Activated T-cell treated with anti-CD3 and anti-CD28 coated beads, Interleukin-2, amount 50 U/mL, for 24 hours (primary cell): ENCODE measurements at places on chromosomes 16 and 17.
A peak's percentile ranks its signal among the peaks of the same experiment; 100 is the strongest.

GRCh38 chr16:55706739-55707384 is 51.1 kb downstream of the SLC6A2 start:
- H3K27me3 ChIP-seq, result peaks cover 34% of the 10 kb centered on the region
- H3K36me3 ChIP-seq, result no peaks in the 10 kb centered on the region
- H3K4me1 ChIP-seq, result peaks cover 4% of the 10 kb centered on the region
- DNase-seq, result no peak
- no peak overlapping the region for H3K4me3 ChIP-seq

DNA sequence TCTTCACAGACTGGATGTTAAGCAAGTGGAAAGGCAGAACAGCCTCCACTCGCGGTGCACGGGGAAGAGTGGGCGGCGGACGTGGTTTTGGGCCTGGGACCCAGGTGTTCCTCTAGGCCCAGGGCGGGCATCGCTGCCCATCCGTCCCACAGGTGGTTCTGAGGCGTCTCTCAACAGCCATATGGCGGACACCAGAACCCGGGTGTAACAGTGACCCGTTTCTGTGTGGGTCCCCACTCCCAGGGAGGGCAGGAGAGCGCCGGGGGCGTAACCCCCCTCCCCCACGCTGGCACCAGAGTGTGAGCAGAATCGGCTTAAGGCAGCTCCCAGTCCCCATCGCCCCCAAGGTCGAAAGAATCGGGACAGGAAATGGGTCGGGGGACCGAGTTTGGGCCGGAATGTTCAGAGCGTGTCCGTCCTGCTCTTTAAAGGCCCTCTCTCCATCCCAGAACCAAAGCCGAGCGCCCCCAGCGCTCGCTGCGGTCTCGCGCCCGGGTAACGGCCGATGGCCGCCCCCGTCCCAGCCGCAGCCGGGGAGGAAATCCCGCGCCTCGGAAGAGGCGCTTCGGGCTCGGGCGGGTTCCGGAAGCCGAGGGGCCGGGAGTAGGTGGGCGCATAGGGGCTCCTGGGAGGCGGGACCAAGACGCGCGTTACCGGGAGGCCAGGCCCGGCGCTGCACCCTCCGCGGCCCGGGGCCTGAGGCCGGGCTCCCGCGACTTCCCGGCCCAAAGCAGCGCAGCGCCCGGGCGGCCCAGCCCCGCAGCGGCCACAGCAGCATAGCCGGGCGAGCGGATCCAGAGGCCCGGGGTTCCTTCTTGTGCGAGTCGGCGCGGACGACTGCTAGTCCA is at the start of gene TK2:
TK2 (minus strand) TSS at position 839 of the 848 bp plus-strand sequence; CDS start at position 778, 61 bp downstream.
- DNase-seq, result peak; percentile 83
- peak within 1 kb of the TSS; percentile 91 for H3K27ac ChIP-seq
- H3K27me3 ChIP-seq, result no peaks in the 10 kb centered on the region
- H3K4me1 ChIP-seq, result peaks cover 59% of the 10 kb centered on the region

GRCh38 chr17:66976781-66977201 is 12.3 kb downstream of the CACNG4 start:
- H3K36me3 ChIP-seq, result no peaks in the 10 kb centered on the region
- no peak overlapping the region for H3K4me3 ChIP-seq
- no peak overlapping the region for H3K27ac ChIP-seq
- no peaks in the 10 kb centered on the region for H3K4me1 ChIP-seq
- no peak for DNase-seq

GRCh38 chr17:39861235-39861634 is 2.9 kb downstream of the IKZF3 start:
- H3K4me3 ChIP-seq, result peak overlapping the region; percentile 97
- H3K36me3 ChIP-seq, result peaks cover 58% of the 10 kb centered on the region
- peaks cover 56% of the 10 kb centered on the region for H3K4me1 ChIP-seq
- H3K27ac ChIP-seq, result peak overlapping the region; percentile 81
- DNase-seq, result no peak

DNA sequence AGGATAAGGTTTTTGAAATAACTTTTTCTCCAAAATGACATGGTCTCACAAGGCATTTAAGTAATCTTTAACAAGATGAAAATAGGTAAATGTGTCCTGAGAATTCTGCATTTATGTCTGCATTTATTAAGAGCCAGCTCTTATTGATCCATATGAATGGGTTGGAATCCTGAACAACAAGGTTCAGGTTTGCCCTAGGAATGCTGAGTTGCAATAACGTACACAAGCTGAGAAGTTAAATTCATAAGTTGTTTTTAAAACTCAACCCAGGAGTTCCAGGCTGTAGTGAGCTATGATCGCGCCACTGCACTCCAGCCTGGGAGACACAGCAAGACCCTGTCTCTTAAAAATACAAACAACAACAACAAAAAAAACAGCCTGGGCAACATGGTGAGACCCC is 28.1 kb downstream of the GLG1 start:
- DNase-seq, result no peak
- H3K27ac ChIP-seq, result peak overlapping the region; percentile 41

GRCh38 chr17:4174556-4174955 is 31.6 kb downstream of the CYB5D2 start:
- no peak overlapping the region for H3K4me3 ChIP-seq
- DNase-seq, result no peak
- peak overlapping the region; percentile 70 for H3K27ac ChIP-seq
- peaks cover 54% of the 10 kb centered on the region for H3K4me1 ChIP-seq

- H3K27me3 ChIP-seq, result peaks cover 4% of the 10 kb centered on the region
- H3K4me1 ChIP-seq, result peaks cover 14% of the 10 kb centered on the region
- no peak overlapping the region for H3K4me3 ChIP-seq
- H3K27ac ChIP-seq, result no peak overlapping the region
These were observed 27.8 kb upstream of the RHOT1 start for GRCh38 chr17:32114536-32114935.

GRCh38 chr17:58829172-58829637 is 73.6 kb downstream of the PPM1E start:
- H3K27me3 ChIP-seq, result peaks cover 27% of the 10 kb centered on the region
- H3K27ac ChIP-seq, result no peak overlapping the region
- DNase-seq, result no peak
- H3K36me3 ChIP-seq, result no peaks in the 10 kb centered on the region

DNA sequence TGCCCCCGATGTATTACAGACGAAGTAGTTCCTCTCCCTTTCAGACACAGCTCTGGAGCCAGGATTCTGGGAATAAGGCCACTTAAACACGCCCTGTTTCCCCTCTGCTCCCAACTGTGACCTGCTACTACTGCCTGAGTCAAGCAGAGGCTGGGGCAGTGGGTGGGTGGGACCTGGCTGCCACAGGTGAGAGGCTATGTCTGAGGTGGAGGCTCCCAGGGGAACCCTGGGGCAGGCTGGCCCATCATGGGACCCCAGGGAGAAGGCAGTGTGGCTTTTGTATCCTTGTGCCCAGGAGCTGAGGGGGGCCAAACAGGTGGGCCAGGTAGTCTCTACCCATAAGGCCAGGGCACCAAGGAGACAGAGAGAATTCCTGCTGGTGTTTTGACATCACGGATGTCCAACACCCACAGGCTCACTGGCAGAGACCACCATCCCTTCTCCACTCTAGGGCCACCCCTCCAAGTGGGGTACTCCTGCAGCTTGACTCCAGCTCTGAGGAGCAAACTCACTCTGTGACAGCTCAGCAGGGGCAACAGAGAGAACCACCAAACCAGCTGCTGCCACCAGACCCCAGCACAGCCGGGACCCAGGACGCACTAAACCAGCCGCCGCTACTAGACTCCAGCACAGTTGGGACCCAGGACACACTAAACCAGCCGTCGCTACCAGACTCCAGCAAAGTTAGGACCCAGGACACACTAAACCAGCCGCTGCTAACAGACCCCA is 105.3 kb upstream of the SMURF2 start:
- no peak overlapping the region for H3K27ac ChIP-seq
- DNase-seq, result no peak
- H3K36me3 ChIP-seq, result peaks cover 6% of the 10 kb centered on the region
- H3K27me3 ChIP-seq, result no peaks in the 10 kb centered on the region
- no peaks in the 10 kb centered on the region for H3K4me1 ChIP-seq

DNA sequence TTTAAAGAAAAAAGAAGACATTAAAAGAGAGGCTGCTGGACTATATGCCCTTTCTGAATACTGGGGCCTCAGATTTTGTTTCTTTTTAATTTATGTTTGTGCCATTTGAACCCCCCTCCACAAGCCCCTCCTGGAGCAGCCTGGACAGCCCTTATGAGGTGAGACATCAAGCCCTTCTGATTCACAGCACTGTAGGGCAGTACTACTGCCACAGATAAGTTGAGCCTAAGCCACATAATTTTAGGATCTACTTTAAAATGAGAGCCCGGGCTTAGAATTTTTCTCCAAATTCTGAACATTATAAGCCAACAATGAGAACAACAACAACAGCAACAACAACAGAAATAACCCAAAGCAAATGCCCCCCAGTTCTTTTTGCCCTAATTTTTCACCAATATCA is 256.9 kb upstream of the SALL1 start:
- no peak for DNase-seq
- H3K4me3 ChIP-seq, result no peak overlapping the region
- H3K27ac ChIP-seq, result no peak overlapping the region
- H3K27me3 ChIP-seq, result no peaks in the 10 kb centered on the region

DNA sequence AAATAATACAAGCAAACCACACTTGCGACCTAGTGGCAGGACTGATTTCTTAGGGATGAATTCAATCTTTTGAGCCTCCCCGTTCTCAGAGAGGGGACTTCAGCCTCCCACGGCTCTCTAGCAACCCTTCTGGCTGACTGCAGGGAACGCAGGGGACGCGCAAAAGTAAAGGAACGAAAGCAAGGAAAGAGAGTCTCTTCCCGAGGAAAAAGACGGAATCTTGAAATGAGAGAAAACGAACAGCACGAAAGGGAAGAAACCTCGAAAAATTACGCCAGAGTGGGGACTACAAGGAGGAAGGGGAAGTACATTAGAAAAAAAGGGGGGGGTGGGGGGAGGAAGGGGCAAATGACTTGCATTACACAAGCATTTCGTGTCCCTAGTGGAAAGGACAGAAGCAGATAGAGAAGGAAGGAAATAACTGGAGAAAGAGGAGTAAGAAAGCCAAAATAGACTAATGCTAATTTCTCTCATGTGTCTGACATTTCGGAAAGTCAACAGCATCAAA is 1.2 kb downstream of the GRB2 start:
- peak overlapping the region; percentile 87 for H3K4me3 ChIP-seq
- H3K4me1 ChIP-seq, result peaks cover 44% of the 10 kb centered on the region

- DNase-seq, result no peak
- H3K4me1 ChIP-seq, result peaks cover 10% of the 10 kb centered on the region
- H3K27ac ChIP-seq, result no peak overlapping the region
- no peak overlapping the region for H3K4me3 ChIP-seq
- H3K36me3 ChIP-seq, result peaks cover 3% of the 10 kb centered on the region
- no peaks in the 10 kb centered on the region for H3K27me3 ChIP-seq
These were observed 17.9 kb downstream of the TBC1D28 start for GRCh38 chr17:18626152-18626870.

- no peak for DNase-seq
- H3K4me3 ChIP-seq, result no peak overlapping the region
- H3K27ac ChIP-seq, result no peak overlapping the region
- peaks cover 18% of the 10 kb centered on the region for H3K27me3 ChIP-seq
- no peaks in the 10 kb centered on the region for H3K4me1 ChIP-seq
These were observed 145.8 kb upstream of the CDH5 start for GRCh38 chr16:66220702-66221101.

DNA sequence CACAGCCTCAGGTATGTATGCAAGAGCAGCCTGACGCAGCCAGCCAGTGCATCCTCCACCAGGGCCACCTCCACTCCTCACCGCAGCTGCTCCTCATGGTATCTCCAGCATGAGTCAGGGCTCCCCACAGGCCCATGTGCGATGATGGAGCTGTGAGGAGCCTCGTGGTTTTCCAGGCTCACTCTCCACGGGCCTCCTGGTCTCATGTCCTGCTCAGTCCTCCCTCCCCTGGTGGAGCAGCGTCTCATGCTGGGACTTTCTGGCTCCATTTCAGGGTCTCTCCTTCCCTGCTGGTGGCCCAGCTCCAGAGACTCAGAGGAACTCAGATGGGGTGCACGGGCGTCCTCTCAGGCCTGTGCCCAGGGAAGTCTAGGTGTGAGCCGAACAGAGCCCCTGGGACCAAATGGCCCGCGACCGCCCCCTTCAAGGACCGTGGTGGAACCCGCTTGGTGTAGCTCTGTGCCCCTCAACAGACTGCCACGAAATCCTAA is 70.4 kb downstream of the METRNL start:
- H3K36me3 ChIP-seq, result no peaks in the 10 kb centered on the region
- no peak for DNase-seq

GRCh38 chr16:57758331-57759117 is 23.0 kb downstream of the KATNB1 start:
- no peak overlapping the region for H3K27ac ChIP-seq
- DNase-seq, result no peak
- no peak overlapping the region for H3K4me3 ChIP-seq
- peaks cover 2% of the 10 kb centered on the region for H3K4me1 ChIP-seq
- H3K36me3 ChIP-seq, result peaks cover 34% of the 10 kb centered on the region

GRCh38 chr17:55168958-55169687 is 95.6 kb upstream of the HLF start:
- H3K4me1 ChIP-seq, result no peaks in the 10 kb centered on the region
- no peak for DNase-seq
- no peak overlapping the region for H3K27ac ChIP-seq
- H3K27me3 ChIP-seq, result no peaks in the 10 kb centered on the region
